ENCODE measurements at places on chromosomes 5 and 9.

GRCh38 chr5:21834863-21835262, 1018.3 kb downstream of the CDH12 start:
- peak; percentile 79 for DNase-seq

- no peak for DNase-seq
Measured at GRCh38 chr5:1806974-1807373, 5.8 kb downstream of the NDUFS6 start.

GRCh38 chr5:147805030-147805454, 22.5 kb upstream of the JAKMIP2 start:
- DNase-seq = no peak

- DNase-seq = no peak
Measured at GRCh38 chr5:122262103-122262502, 49.9 kb upstream of the SNCAIP start.

DNA sequence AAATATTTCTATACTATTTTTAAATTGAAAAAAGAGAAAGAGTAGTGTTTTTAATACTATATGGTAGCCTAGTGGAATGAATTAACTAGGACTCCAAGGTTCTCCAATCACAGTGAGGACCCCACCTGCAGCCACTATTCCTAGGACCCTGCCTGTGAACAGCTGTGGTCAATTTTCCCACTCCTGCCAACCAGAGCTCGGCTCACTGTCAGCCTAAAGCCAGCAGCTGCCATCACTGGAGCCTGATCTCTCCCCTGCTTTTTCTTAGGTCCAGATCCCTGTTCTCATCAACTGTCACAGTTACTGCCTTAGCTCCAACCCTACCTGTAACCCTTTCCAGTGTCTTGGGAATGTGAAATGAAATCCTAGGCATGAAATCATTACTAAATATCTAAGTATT, 25.3 kb downstream of the ARSB start:
- no peak for DNase-seq

GRCh38 chr9:135906291-135907005, 898 bp downstream of the CAMSAP1 start:
- peak; percentile 71 for DNase-seq

DNA sequence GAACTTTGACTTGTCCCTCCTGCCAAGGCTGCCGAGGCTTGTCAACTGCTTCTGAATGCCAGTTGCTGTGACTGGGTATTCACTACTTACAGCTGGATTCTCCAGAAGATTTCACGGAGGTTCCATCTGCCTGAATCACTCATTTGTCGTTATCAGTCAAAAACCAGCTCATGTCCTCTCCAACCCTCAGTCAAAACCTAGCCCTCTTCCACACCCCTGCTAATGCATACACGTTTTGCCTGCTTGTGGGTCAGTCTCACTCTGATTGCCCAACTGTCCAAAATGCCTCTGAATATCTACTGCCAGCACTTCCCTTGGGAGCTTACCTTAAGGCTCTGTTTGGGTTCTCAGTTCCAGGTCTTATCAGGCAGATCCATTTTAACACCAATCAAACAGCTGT, 238.6 kb upstream of the TMEM161B start:
- no peak for DNase-seq

- no peak for DNase-seq
Measured at GRCh38 chr5:142674531-142675469, 11.1 kb downstream of the FGF1 start.

GRCh38 chr9:81720450-81721086, 31.2 kb upstream of the TLE1 start:
- DNase-seq = no peak

- DNase-seq = no peak
Measured at GRCh38 chr9:13716601-13717321, 437.3 kb upstream of the MPDZ start.

GRCh38 chr9:27535701-27536118, 6.1 kb upstream of the MOB3B start:
- no peak for DNase-seq

DNA sequence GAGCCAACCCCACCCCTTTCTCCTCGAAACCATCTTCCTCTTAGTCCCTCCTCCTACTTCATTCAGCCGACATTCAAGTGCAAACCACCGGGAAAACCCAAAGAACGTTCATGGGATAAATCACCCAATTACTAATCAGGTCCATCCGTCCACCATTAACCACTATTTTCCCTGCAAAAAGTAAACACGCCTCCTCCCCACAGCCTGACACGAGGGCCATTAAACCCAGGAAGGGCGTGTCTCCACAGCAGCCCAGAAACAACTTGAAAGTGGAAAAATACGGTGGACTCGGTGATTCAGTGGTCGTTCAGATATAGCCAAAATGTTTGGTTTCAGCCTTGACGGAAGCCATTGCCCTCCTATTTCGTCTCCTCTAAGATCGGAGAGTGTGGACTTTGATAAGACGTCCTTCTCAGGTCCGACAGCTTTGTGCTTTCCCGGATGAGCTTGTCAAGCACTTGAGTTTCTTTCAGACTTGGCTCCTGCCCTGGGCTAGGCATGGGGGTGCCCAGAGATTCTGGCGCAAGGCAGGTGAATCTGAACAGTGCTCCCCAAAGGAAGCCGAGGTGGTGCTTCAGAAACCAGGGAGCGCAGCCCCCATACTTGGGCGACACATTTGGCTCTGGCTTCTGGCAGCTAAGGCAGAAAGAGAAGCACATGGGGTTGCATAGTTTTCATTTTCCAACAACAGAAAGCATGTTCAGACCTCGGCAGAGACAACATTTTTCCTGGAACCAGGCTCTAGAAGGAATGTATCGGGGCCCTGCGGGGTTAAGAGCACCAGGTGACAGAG, 56.6 kb downstream of the SMIM23 start:
- no peak for DNase-seq

DNA sequence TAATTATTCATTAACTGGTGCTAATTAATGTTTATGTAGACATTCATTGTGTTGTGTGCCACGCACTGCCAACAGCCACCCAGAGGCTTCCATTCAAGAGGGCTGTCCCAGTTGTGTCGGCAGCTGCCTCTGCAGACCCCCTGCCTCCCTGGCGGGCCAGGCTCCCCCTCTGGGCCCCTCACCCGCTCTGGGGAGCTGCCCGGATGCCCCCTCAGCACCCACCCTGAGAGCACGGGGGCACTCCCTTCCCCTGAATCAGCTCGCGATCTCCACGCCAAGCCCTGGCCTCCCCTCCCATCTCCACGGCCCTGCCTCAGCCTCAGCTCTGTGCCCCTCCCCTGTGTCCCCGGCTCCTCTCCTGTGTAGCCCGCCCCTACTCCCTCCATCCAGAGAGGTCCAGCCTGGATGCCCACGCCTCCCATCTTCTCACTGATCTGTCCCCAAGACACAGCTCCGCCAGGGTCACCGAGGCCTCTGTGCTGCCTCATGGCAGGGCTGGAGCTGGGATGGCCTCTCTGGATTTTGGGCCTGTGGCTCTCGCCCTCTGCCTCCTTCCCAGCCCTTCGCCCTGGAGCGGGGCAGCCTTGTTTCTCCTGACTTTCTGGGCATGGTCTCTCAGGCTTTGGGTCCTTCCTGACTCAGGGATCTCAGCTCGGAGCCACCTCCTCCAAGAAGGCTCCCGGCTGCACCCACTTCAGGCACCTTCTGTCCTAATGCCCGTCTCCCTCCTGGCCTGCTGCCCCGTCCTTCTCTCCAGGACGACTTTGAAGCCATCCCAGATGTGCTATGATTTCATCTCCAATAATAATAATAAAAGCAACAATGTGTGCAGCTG, 16.0 kb upstream of the SLC9A3 start:
- DNase-seq = peak; percentile 87

DNA sequence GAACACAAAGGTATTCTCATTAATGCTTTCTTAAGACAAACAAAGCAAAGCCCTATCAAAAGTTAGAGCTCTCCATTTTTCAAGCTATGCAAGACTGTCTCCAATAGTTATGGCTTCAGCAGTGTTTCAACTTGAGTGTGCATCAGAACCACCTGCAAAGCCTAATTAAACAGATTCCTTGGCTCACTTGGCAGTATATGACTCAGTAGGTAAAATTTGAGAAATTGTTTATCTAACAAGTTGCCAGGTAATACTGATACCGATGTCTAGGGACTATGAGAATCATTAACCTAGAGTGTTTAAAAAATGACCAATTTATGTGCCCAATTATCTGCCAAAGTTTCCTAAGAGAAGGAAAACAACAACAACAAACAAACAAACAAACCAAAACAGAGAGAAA, 60.3 kb upstream of the PARP8 start:
- DNase-seq = no peak

DNA sequence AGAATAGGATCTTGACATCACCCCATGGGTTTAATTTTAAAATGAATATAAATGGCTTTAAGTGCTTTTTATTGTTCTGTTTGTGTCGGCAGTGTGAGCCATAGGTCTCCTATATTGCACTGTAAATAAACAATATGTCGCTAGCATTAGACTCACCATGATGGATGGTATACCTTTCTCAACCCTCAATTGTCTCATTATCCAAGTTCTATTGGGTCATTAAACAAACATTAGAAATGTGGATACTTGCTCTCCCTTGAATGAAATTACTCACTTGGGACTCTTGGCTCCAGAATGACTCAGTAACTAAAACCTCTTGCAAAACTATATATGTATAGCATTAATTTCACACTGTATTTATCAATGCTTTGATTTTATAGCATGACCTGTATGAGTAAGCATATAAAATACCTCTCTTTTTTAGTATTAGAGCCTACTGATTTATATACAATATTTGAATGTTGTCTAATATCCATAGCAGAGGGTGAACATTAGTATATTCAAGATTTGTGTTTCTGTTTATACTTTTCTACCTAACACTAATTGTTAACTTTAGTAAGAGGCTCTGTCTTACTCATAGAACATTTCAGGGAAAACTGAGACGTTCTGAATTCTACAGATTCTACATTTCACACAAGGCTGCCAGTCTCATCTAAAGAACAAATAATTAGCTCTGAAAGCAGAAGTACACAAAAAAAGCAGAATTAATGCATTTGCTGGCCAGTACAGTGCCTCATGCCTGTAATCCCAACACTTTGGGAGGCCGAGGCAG, 303.8 kb upstream of the PRR16 start:
- DNase-seq = peak; percentile 41

- no peak for DNase-seq
Measured at GRCh38 chr5:101346447-101346846, 443.4 kb upstream of the ST8SIA4 start.

DNA sequence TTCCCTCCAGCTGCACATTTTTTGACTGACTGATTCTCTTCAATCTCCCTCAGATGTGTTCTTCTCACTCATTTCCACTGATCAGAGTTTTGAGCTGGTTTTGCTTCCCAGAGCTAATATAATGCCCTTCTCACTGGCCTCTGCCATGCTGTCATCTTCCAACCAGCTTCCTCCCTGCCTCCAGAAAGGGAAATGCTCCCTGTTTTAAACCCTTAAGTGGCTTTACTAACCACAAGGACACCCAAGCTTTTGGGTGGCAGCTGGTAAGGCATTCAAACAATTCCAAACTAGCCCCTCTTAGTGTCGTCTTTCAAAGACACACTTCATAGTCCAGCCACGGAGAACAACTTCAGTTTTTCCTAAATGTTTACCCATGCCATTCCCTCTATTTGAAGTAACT, 172.5 kb downstream of the CRB2 start:
- no peak for DNase-seq

- DNase-seq = no peak
Measured at GRCh38 chr5:1247811-1248210, 22.6 kb downstream of the SLC6A18 start.

- peak; percentile 73 for DNase-seq
Measured at GRCh38 chr5:157574456-157575380, 857 bp downstream of the ADAM19 start.

DNA sequence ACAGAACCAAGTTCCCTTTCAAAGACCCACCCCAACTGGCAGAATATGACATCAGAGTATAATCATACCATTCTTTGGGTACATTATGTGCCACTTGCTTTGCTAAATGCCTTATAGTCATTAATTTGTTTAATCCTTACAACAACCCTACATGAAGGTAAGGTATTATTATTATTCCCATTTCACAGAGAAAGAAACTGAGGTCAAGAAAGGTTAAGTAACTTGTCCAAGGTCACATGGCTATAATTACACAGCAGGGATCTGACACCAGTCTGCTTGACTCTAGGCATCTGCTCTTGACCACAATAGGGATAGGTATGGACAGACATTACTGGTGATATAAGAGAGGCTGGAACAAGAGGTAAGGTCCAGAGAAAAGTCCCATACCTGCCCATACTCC, 1.2 kb downstream of the FCHSD1 start:
- DNase-seq = no peak

DNA sequence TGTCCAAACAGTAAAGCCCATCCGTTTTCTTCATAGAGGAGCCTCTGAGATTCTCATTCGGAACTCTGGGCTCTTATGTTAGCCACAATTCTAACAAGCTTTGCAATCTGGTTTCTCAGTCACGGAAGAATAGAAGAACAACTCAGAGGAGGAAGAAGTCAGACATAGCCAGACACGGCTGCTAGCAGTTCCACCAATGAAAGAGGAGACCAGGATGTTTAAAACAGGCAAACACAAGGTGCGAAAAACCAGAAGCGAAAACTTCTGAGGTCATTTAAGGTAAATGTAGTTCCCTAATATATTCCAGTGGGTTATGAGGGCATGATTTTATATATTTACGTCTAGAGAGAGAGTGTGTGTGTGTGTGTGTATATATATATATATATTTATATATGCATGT, 34.1 kb upstream of the GDNF start:
- DNase-seq = no peak

DNA sequence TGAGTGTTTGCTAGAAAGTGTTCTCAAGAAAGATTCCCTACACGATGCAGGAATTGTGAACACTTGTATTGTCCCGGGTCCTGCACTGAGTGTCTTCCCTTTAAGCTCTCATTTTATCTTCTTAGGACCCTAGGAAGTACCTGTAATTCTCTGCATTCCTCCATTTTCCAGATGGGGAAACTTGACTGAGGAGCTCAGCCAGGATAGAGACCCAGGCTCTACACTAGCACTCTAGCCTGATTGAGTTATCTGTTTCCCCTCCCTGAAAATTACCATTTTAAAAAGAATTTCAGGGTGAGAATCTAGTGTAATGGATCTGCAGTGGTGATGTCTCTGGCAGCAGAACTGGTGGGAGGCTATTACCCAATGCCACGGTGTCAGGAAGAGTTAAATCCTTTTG, 453.9 kb downstream of the KDM4C start:
- no peak for DNase-seq

DNA sequence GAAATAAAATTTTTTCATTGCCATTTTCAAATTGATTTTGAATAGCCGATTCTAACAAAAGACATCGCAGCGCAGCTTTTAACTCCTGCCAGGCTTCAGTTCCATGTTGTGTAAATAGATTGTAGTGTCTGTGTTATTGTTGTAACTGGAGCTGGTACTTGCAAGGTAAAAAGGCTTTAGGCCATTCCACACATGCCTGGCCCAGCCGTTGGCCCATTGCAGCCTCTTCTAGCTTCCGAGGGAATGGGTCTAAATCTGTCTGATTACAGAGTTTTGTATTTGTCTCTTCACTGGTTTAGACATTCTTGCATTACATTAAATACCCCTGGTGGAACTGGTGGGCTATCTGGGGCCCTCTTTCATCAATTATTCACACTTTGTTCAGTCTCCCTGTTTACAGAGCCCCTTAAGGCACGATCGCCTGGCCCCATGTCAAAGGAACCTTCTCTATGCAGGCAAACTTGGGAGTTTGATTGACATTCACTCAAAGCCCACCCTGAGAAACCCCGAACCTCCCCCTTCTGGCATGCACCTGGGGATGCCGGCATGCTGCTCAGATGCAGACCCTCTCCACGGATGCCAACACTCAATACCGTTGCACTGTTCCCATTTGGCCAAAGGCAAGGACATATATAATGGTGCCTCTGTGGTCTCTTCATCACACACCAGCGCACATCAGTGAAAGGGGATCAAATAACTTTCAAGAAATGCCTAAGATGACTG, 281.7 kb upstream of the IRX2 start:
- no peak for DNase-seq

GRCh38 chr9:98804083-98804482, 3.4 kb upstream of the GALNT12 start:
- DNase-seq = no peak

All from NCI-H1417 (cell line).